Endothelial cell of umbilical vein (primary cell): ENCODE measurements at places on chromosomes 4 and X. TPM values are rescaled to one million over a fixed set of nuclear protein-coding genes. Genes with fewer than 3 reads are reported as not detected.

- H3K36me3 ChIP-seq, result no peaks in the 10 kb centered on the region
- peak overlapping the region; percentile 9 for H3K27ac ChIP-seq
- peaks cover 31% of the 10 kb centered on the region for H3K27me3 ChIP-seq
- peak; percentile 42 for DNase-seq
These were observed 403 bp downstream of the SGCB start for GRCh38 chr4:52037689-52038102.

P2RY8 gene
- not detected in 2 replicates for total RNA-seq

GRCh38 chr4:16194214-16194613 lies 32.1 kb downstream of the TAPT1 start:
- H3K27me3 ChIP-seq, result no peaks in the 10 kb centered on the region
- H3K4me1 ChIP-seq, result peaks cover 27% of the 10 kb centered on the region
- H3K27ac ChIP-seq, result no peak overlapping the region
- peaks cover 2% of the 10 kb centered on the region for H3K36me3 ChIP-seq

GAB1 gene
- total RNA-seq, result 37.7 and 41.8 TPM in 2 replicates

DNA sequence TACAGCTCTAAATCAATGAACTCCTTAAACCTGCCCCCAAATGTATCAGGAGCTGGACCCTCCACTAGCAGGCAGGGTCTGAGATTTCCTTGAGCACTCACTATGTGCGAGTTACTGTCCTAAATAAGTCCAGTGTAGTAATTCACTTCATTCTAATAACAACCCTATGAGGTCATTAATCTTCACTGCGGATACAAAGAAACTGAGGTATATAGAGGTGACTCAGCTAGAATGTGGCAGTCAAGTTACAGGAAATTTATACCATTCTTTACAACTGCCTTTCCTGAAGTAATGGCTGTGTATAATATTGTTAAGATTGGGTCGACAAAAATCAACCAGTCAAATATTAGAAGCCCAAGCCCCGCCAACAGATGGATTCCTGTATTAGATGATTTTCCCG lies 473.9 kb upstream of the FTHL17 start:
- H3K27me3 ChIP-seq, result no peaks in the 10 kb centered on the region
- DNase-seq, result peak; percentile 58
- peaks cover 14% of the 10 kb centered on the region for H3K4me1 ChIP-seq
- no peak overlapping the region for H3K4me3 ChIP-seq

GPM6B gene
- total RNA-seq, result not detected in 2 replicates

- no peak for DNase-seq
- H3K4me3 ChIP-seq, result no peak overlapping the region
- H3K27me3 ChIP-seq, result no peaks in the 10 kb centered on the region
- peaks cover 6% of the 10 kb centered on the region for H3K4me1 ChIP-seq
These were observed 623.4 kb downstream of the SPRY1 start for GRCh38 chr4:124019749-124020549.

GRCh38 chrX:33969105-33969504 lies 163.0 kb downstream of the FAM47A start:
- no peaks in the 10 kb centered on the region for H3K27me3 ChIP-seq
- no peak overlapping the region for H3K27ac ChIP-seq
- no peak for DNase-seq
- H3K4me1 ChIP-seq, result no peaks in the 10 kb centered on the region
- no peaks in the 10 kb centered on the region for H3K36me3 ChIP-seq
- H3K4me3 ChIP-seq, result no peak overlapping the region

GRCh38 chr4:38667085-38667893 lies 3.3 kb downstream of the KLF3 start:
- H3K4me1 ChIP-seq, result peaks cover 59% of the 10 kb centered on the region
- H3K27me3 ChIP-seq, result no peaks in the 10 kb centered on the region
- H3K27ac ChIP-seq, result peak overlapping the region; percentile 99
- DNase-seq, result peak; percentile 99
- H3K4me3 ChIP-seq, result peak overlapping the region; percentile 88

GRCh38 chr4:77845400-77845799 lies 17.2 kb upstream of the MRPL1 start:
- H3K27me3 ChIP-seq, result no peaks in the 10 kb centered on the region
- peak; percentile 41 for DNase-seq
- H3K27ac ChIP-seq, result no peak overlapping the region
- H3K4me1 ChIP-seq, result peaks cover 4% of the 10 kb centered on the region
- H3K4me3 ChIP-seq, result no peak overlapping the region
- H3K36me3 ChIP-seq, result no peaks in the 10 kb centered on the region

CLIC2 gene
- total RNA-seq, result 0.25 and 0.73 TPM in 2 replicates

DNA sequence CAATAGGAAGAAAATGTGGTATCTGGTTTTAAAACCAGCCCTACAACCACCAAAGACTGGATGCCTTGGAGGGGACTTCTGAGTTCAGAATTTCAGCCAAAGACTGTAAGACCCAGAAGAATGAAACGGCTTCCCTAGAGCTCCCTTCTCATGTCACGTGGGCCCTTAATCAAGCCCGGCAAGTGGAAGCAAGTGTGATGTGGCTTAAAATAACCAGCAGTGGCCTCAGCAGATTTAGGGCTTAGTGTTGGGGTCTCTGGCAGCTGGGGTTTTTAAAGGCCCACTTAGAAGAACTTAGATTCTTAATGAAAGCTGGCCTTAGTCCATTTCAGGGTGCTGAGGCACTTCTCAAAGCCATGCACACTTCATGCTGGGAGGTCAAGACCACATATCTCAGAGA lies 111.2 kb upstream of the TBC1D9 start:
- H3K36me3 ChIP-seq, result no peaks in the 10 kb centered on the region
- no peak for DNase-seq
- no peaks in the 10 kb centered on the region for H3K4me1 ChIP-seq
- no peak overlapping the region for H3K27ac ChIP-seq
- peaks cover 60% of the 10 kb centered on the region for H3K27me3 ChIP-seq

SNCA gene
- 116 and 124 TPM in 2 replicates for total RNA-seq

DNA sequence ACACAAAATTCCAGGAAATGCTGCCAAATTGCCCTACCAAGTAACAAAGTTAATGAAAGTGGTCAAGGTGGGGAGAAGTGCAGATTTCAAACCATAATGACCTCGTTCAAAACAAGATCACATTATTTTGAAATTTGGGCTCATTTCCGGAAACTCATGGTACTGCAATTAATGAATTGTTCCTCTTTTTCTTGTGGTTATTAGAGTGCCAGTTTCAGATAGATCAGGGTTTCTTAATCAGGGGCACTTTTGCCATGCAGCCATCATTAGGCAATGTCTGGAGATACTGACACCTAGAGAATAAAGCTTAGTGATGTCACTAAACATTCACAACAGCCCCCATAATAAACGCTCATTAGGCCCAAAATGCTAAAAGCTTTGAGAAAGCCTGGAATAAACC lies 381.5 kb upstream of the GALNT7 start:
- no peak overlapping the region for H3K4me3 ChIP-seq
- DNase-seq, result no peak
- H3K27ac ChIP-seq, result no peak overlapping the region
- no peaks in the 10 kb centered on the region for H3K27me3 ChIP-seq

GRCh38 chrX:123983240-123983639 lies 21.7 kb downstream of the STAG2 start:
- H3K4me1 ChIP-seq, result peaks cover 6% of the 10 kb centered on the region
- no peak overlapping the region for H3K4me3 ChIP-seq
- no peak overlapping the region for H3K27ac ChIP-seq
- no peaks in the 10 kb centered on the region for H3K36me3 ChIP-seq

DNA sequence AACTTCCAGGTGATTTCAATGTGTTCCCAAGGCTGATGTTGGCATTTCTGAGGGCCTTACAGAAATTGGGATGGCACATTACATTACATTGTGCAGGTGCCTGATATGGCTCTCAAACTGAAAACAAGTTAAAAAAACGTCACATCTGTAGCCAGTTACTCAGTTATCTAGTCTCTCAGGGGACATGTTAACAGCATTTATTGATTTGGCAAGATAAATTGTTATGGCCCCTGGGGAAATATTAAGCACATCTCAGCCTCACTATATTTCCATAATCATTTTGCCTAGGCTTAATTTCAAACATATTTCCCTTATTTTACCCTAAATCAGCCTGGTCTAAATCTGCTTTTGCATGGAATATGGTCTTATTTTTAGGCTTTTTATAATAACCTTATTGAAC lies 290.0 kb downstream of the IL15 start:
- H3K4me1 ChIP-seq, result no peaks in the 10 kb centered on the region
- H3K36me3 ChIP-seq, result no peaks in the 10 kb centered on the region
- no peak for DNase-seq
- no peak overlapping the region for H3K27ac ChIP-seq
- H3K4me3 ChIP-seq, result no peak overlapping the region
- no peaks in the 10 kb centered on the region for H3K27me3 ChIP-seq

GRCh38 chr4:35689870-35690269 lies 554.4 kb downstream of the ARAP2 start:
- DNase-seq, result no peak
- no peaks in the 10 kb centered on the region for H3K27me3 ChIP-seq
- no peaks in the 10 kb centered on the region for H3K4me1 ChIP-seq
- H3K4me3 ChIP-seq, result no peak overlapping the region
- H3K36me3 ChIP-seq, result no peaks in the 10 kb centered on the region

DNA sequence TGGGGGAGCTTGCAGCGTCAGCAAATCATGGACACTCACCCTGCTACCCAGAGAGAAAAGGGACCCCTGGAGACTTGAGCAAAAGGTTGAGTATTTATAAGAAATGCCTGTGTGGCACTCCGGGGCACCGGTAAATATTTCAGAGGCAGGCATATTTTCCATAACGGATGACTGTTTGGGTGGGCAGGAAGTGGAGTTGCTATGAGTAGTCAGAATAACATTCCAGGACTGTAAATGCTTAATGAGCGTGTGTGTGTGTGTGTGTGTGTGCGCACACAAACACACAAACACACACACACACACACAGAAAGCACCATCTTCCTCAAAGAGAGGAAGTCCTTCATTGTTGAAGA lies 74.6 kb downstream of the MXRA5 start:
- peaks cover 20% of the 10 kb centered on the region for H3K4me1 ChIP-seq
- H3K4me3 ChIP-seq, result peak overlapping the region; percentile 3
- no peaks in the 10 kb centered on the region for H3K36me3 ChIP-seq
- DNase-seq, result peak; percentile 74

GRCh38 chr4:188650516-188650915 lies 511.3 kb downstream of the TRIML1 start:
- no peaks in the 10 kb centered on the region for H3K36me3 ChIP-seq
- DNase-seq, result no peak
- no peak overlapping the region for H3K27ac ChIP-seq
- H3K4me1 ChIP-seq, result no peaks in the 10 kb centered on the region
- no peaks in the 10 kb centered on the region for H3K27me3 ChIP-seq

DMRTC1 gene
- total RNA-seq, result not detected in 2 replicates

LNX1 gene
- total RNA-seq, result 1.3 and 1.9 TPM in 2 replicates

- no peak for DNase-seq
- H3K4me1 ChIP-seq, result no peaks in the 10 kb centered on the region
- no peaks in the 10 kb centered on the region for H3K27me3 ChIP-seq
- no peak overlapping the region for H3K27ac ChIP-seq
- H3K4me3 ChIP-seq, result no peak overlapping the region
These were observed 18.6 kb upstream of the CLNK start for GRCh38 chr4:10703156-10703555.

GRCh38 chr4:183763990-183764754 lies 105.1 kb downstream of the TRAPPC11 start:
- no peak overlapping the region for H3K4me3 ChIP-seq
- no peaks in the 10 kb centered on the region for H3K4me1 ChIP-seq
- DNase-seq, result no peak
- H3K27me3 ChIP-seq, result peaks cover 2% of the 10 kb centered on the region
- no peak overlapping the region for H3K27ac ChIP-seq

DNA sequence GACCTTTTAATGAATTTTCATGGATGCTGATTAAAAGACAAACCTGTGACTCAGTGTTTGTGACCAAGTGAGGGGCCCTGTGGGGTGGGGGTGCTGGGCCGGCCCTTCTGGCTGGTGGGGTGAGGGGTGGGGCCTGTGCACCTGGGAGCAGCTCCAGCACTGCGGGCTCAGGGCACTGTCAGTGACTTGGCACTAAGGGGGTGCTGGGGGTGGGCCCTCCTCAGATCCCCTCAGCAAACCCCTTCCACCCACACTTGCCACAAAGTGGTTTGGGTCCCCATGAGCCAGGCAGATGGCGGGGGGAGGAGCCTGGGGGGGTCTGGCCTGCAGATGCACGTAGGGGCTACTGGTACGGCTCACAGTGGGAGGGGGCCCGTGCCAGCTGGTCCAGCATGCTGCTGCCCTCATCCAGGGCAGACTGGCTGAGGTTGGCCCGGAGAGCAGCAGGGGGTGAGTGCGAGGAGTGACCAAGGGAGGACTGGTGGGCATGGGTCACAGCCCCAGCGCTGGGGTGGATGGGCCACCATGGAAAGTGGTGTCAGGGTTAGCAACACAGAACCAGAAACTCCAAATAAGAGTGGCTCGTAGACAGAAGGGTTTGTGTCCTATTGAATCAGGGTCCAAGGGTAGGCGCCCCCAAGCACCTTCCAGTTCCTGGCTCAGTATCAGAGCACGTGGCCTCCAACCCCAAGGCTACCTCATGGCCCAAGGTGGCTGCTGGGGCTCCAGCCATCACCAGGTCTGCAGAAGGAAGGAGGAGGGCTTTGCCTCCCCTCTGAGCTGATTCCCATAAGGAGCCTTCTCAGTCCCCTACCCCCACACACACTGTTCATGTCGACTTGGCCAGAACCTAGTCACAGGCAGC lies 10.1 kb downstream of the NKX1-1 start:
- peaks cover 3% of the 10 kb centered on the region for H3K27me3 ChIP-seq
- H3K4me1 ChIP-seq, result no peaks in the 10 kb centered on the region
- no peak for DNase-seq
- H3K4me3 ChIP-seq, result no peak overlapping the region
- H3K27ac ChIP-seq, result no peak overlapping the region
